ENCODE measurements at places on chromosomes 16 and 17. TPM values are rescaled to one million over a fixed set of nuclear protein-coding genes. Genes with fewer than 3 reads are reported as not detected.

GRCh38 chr17:65328567-65328966 lies 191.4 kb downstream of the RGS9 start:
- DNase-seq = no peak

DNA sequence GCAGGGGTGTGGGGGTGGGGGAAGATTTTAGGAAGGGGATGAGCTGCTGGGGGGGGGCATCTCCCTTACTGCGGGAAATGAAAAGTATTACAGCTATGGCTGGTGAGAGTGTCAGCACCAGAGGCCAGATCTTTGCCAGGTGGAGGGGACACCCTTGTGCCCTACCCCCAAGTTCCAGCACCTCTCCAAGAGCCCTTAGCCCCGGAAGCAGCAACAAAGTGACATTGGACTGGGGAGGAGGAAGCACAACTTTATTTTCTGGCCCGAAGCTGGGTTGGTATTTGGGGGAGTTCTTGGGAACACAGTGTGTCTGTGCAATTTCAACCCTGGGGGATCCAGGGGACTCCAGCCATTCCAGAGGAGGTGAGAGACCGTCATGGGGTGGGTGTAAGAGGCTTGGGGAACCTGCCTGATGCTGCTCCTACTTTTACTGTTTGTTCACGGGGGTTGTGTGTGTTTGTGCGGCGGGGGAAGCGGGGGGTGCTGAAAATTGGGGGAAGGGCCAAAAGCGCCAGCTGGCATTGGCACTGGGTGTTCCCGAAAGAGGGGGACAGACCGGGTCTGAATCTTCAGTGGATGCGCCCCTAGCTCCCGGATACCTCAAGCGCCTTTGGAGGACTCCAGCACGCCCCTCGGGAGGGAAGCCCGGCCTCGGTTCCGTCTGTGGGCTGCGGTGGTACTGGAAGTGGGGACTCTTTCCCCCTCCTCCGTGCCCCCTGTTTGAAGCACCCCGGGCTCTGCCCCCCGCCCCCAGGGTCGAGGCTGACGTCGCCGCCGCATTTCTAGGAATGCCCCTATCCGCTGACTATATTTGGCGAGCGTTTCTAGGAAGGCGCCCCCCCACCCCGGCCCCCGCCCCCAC lies 230.3 kb downstream of the MRTFB start:
- no peak for DNase-seq

TNFRSF12A gene
- polyA plus RNA-seq = 17.6 TPM

- no peak for DNase-seq
These were observed 6.5 kb downstream of the NFATC3 start for GRCh38 chr16:68091380-68092261.

DNA sequence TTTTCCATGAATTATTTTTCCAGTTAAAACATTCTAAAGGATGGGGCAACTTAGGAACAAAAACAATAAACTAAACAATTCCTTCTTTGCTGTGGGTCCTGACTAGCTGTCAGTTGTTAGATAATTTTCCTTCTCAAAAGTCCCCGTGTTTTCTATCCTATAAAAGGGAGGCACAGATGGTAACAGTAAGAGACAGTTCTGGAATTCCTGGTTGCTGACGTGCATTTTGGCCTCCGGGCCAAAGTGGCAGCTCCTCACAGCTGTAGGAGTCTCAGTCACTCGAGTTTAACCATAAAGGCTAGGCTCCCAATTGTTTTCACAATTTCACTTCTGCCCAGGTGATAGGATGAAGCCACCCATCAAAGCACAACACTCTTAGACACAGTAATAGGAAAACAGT lies 77.0 kb upstream of the ZNF423 start:
- no peak for DNase-seq

DNA sequence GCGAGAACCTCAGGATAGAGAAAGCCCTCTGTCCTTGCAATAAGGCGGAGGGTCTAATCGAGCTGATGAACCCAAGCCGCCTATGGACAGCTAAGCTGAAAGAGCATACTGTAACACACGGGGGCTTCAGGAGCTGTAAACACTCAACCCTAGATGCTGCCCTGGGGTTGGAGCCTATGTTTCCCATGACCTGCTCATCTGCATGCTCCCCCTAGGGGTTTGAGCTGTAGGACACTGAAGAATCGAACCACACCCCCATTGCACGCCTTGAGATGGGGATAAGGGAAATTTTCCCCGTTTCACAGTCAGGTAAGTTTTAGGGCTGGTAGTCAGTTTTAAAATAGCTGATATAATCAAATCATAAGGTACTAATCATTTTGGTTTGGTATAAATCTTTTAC lies 675.6 kb upstream of the CDH8 start:
- no peak for DNase-seq

- DNase-seq = peak; percentile 42
These were observed 3.2 kb downstream of the SOST start for GRCh38 chr17:43755389-43755875.

GRCh38 chr17:29583324-29584248 lies 5.9 kb downstream of the GIT1 start:
- no peak for DNase-seq

SKAP1 gene
- polyA plus RNA-seq = 10.6 TPM

DNA sequence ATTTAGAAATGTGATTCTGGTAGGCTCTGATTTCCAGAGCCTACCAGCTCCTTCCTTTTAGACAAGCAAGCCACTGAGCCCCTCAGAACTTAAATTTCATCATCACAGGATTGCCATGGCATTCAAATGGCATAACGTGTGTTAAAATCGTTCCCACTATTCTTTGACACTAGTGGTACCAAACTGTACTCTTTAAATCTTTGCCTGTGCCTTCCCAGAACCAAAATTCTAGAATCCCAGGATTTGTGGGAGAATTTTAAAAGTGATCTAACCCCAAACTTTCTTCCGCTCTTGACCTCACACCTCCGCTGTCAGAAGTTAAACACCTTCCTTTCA lies 287 bp upstream of the INTS2 start:
- DNase-seq = no peak

- DNase-seq = no peak
These were observed 7.0 kb downstream of the XYLT2 start for GRCh38 chr17:50352693-50353599.

DNA sequence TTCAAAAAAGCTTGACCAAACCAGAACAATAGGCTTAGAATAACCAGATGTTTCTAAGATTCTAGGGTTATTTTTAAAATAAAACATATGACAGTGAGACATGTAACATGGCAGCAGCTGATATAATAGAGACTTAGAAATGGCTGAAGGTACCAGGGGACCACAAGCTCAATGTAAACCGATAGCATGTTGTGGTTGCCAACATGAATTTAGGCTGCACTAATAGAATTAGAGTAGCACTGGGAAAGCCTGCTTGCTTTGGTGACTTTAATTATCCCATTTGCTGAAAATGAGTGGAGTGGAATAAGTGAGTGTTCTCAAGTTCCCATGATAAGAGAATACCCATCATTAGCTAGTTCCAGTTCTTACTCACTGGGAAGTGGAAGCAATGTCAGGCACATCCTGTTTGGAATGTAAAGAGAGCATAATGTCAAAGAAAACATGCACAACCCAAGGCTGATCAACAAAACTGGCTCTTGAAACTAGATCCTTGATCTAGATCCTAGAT lies 621.2 kb upstream of the CDH5 start:
- no peak for DNase-seq

DNA sequence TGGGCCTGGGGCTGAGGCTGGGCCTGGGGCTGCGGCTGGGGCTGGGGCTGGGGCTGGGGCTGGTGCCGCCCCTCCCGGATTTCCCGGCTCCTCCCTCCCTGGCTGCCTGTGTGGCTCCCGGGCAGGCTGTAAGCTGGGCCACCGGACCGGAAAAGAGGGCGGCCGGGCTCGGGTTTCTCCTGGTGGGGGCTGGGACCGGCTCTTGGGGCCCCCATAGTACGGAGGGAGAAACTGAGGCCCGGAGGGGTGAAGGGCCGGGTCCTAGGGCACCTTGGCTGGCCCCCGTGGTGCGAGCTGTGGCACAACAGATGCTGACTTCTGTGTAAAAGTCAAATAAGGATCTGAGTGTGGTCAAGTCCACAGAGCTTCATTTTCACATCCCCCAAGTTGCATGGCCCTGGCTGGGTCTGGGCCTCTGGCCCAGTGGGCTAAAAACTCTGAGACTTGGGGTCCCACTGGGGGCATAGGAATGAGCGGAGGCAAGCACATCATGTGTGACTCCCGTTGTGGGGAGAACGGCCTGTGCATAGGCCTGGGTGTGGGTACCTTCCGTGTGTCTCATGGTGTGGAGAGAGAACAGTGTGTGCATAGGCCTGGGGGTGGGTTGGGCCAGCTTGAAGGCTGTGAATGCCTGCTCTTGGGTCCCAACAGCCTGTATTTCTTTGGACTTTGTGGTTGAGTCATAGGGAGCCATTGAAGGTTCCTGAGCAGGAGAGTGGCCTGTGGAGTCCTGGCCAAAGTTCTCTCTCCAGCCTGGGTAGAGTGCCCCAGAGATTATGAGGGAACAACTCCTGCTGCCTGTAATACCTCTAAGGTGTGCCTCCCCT lies 123.9 kb upstream of the CIBAR2 start:
- peak; percentile 47 for DNase-seq

OR1A1 gene
- polyA plus RNA-seq = 0.08 TPM

- DNase-seq = no peak
These were observed 2.9 kb upstream of the THRA start for GRCh38 chr17:40059729-40060475.

GRCh38 chr16:31351246-31351941 lies 3.6 kb upstream of the ITGAX start:
- no peak for DNase-seq

GRCh38 chr16:28834349-28834748 lies 11.6 kb downstream of the ATXN2L start:
- DNase-seq = no peak

GRCh38 chr17:15501282-15501681 lies 33.9 kb upstream of the CDRT4 start:
- DNase-seq = no peak

DNA sequence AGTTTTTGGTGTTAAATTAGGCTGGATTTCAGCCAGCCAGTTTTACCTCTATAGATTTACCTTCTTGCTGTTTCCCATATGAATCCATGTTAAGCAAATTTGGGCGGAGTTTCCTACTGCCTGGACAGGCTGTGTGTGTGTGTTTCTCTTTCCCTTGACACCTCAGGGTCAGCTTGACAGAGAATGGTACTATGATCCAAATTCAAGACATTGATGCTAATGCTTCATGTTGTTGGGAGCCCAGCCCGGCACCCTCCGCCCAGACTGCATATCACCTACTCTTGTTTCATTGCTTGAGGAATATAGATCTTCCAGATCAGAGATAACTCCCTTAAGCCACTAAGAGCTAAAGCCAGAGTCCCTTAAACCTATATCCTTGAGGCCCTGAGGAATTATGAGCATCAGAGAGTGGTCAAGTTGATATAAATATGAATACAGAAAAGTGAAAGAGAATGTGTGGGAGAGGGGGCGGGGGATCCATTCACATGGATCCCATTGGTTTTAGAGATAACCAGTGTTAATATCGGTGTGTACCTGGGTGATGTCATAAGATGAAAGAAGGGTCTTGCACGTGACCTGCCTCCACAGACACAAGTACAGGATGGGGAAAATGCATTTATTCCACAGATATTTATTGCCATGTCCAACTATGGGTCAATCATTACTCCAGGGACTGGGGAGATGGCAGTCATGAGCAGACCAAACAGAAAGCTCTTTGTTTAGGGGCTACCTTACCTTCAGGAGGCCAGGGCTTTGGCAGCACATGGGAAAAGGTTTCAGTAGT lies 69.7 kb downstream of the WIPI1 start:
- DNase-seq = no peak

- no peak for DNase-seq
These were observed 713 bp downstream of the KNOP1 start for GRCh38 chr16:19717314-19717713.

GRCh38 chr17:73396431-73397277 lies 84.9 kb upstream of the CDC42EP4 start:
- no peak for DNase-seq

DNA sequence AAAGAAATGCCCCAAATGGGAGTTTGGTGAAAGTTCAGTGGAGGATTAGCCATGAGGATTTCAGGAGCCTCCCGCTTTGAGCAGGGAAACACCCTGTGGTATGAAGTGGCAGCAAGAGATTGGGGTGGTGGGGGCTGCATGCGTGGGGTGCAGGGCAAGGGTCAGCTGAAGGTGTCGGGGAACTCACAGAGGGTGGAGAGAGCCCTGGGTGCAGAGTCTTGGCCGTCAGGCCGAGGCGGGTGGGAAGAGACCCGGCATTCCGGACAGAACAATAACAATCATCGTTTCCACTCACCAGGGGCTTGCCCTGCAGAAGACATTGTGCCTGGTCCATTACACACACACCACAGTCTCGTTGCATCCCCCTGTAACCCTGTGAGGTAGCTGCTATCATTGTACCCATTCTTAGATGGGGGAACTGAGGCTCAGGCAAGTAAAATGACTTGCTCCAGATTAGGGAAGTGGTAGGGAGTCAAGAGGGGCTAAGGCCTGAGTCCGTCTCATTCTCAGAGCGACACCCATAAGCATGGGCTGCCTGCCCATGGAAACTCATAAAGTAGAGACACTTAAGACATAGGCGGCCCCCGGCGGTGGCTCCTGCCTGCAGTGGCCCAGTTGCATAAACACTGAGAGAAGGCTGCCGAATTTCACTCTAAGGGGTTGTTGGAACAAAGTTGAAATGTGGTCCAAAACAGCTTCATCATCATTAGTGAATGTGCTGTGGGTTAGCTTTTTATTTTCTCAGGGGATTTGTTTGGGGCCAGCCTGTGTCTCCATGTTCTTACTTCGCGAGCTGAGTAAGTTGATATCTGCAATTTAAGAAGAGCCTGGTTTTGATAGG lies 93.3 kb downstream of the CMIP start:
- DNase-seq = no peak

ZFPM1 gene
- 4.6 TPM for polyA plus RNA-seq

DNA sequence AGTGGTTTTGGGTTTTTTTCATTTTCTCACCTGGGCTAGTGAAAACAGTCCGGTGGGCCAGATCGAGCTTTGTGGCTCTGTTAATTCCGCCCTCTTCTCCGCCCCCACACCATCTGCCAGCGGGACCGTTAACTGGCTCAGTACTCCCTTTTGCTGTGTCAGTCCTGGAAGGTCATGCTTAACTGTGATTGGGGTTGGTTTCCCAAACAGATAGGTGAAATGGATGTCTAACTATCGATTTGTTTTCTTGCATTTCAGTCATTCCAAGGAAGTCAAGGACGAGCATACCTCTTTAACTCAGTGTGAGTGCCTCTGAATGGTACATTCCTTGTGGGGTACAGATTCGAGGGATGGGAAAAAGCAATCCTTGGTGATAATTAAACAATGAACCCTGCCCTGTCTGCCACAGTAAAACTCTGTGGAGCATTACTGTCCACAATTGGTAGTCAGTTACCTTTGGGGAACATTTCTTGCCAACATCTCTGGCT lies 56.7 kb downstream of the YPEL2 start:
- DNase-seq = no peak

SEZ6L2 gene
- 12.4 TPM for polyA plus RNA-seq

DNA sequence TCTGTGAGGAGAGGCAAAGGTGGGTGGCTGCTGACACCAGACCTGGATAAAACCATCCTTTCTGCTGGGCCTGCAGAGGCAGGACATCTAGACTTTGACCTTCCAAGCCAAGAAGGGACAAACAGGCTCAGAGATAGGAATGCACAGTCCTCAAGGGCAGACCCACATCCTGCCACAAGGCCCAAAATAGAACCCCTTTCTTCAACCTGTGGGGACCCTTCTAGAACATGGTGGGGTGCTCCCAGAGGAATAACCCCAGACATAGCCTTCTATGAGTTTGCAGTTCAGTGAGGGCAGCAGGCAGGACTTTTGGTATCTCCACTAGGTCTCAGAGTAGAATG lies 3.8 kb upstream of the CBFB start:
- no peak for DNase-seq

KRT12 gene
- not detected for polyA plus RNA-seq

HOXB1 gene
- 0.19 TPM for polyA plus RNA-seq
